ENCODE measurements at places on chromosomes 13 and 19. TPM values are rescaled to one million over a fixed set of nuclear protein-coding genes. Genes with fewer than 3 reads are reported as not detected.

ZNF121 gene
- 47.1 TPM for total RNA-seq

DNA sequence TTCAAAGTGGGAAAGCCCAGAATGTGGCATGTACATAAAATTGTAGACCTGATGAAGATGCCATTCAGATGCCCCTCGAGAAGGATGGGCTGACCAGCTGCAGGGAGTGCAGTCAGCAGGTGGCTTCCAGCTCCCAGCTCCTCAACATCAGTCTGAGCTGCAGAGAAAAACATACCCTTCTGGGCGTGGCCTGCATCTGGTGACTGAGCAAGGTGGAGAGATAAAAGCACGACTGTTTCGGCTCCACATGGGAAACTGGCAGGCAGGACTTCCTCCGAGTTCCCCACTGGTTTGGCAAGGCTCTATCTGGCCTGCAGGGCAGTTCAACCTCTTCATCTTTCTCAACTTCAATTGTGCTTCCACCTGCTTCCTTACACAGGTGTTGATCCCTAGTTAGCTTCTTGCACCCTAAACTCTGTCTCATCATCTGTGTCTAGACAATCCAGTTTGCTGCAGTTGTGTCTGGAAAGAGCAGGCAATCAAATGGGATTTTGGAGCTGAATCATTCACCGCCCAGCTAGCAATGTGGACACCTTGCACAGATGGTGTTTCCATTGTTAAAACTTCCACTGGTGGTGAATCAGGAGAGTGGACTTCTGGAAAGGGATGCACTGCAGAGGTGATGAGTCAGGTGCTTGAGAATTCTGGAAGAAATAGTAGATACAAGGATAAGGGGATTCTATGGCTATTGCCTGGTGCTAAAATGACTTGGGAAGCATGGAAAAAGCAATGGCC is 56.8 kb downstream of the POLR1D start:
- H3K4me1 ChIP-seq: no peaks in the 10 kb centered on the region

DNA sequence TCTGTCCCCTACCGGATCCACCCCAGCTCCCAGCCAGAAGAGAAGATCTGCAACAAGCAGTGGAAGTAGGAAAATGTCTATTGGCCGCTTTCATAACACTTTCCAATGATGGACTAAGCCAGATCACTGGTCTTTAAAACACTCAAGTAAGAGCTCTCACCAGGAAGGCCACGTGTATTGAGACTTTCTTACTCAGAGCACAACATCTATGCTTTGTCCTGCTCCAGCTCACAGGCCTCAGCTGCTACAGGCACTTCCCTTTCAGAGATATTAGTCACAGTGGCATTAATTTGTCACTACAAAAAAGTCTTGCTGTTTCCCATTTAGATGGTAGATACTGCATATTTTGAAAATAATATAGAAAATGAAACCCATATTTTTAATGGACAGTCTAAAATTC is 164.2 kb downstream of the ABCC4 start:
- H3K27ac ChIP-seq: no peak overlapping the region
- H3K36me3 ChIP-seq: peaks cover 8% of the 10 kb centered on the region
- H3K4me1 ChIP-seq: no peaks in the 10 kb centered on the region
- no peak overlapping the region for H3K4me3 ChIP-seq
- no peak for DNase-seq

DNA sequence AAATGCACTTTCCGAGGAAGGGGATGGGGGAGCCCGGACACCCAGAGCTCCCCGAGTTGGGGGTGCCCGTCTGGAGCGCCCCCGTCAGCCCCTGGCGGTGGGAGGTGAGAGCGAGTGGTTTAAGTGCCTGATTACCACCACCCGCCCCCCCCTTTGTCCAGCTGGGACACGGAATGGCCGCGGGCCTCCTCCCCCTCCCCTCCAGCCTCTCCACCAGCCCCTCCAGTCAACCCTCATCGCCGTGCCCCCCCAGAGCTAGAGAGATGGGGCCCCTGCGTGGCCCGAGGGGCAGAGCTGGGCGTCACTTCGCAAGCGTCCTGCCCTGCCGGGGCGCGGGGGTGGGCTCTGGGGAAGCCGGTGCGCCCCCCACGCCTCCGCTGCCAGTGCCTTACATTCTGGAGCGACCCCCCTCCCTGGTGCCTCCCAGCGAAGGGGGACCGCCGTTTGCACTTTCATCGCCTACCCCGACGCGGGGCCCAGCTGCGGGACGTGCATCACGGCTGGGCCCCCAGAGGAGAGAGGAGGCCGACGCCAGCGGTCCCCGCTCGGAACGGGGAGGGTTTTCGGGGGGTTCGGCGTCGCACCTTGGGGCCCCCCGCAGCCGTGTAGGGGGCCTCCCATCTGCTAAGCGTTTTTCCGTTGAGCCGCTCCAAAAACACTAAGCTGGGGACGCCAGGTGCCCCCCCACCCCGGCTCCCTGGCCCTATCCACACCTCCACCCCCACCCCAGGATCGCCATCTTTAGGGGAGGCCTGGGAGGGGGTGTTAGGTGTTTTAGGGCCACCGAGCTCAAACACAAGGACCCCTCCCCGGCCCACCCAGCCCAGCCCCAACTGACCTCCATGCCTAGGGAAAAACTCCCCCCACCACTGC is 16.4 kb downstream of the SMIM24 start:
- H3K27me3 ChIP-seq: no peaks in the 10 kb centered on the region
- H3K4me1 ChIP-seq: no peaks in the 10 kb centered on the region
- no peak overlapping the region for H3K4me3 ChIP-seq
